Airway epithelial cell (primary cell): ENCODE measurements at places on chromosomes 5 and 9. TPM values are rescaled to one million over a fixed set of nuclear protein-coding genes. Genes with fewer than 3 reads are reported as not detected.

Gene PCDHGC5
- total RNA-seq, result 0.79 and 1.1 TPM in 2 replicates

Gene CCDC69
- 2.8 and 3.1 TPM in 2 replicates for total RNA-seq

Gene CDO1
- total RNA-seq, result not detected in 2 replicates

Gene GCNT4
- 1.3 and 3.1 TPM in 2 replicates for total RNA-seq

Gene ZNF483
- 1.1 and 2.3 TPM in 2 replicates for total RNA-seq

Gene CCDC152
- 0.56 and 0.63 TPM in 2 replicates for total RNA-seq

Gene ENHO
- total RNA-seq, result not detected in 2 replicates

Gene SAXO1
- 0.49 TPM in 1 of 2 replicates, not detected in the other for total RNA-seq

Gene MARCHF3
- 0.84 and 1.1 TPM in 2 replicates for total RNA-seq

Gene GDF9
- 0.14 TPM in 1 of 2 replicates, not detected in the other for total RNA-seq

Gene HSD17B3
- 0.93 and 1.6 TPM in 2 replicates for total RNA-seq

Gene GABRA6
- not detected in 2 replicates for total RNA-seq

Gene KCNIP1
- total RNA-seq, result not detected in 2 replicates

Gene CCNH
- 54.7 and 66.1 TPM in 2 replicates for total RNA-seq

Gene SAP30L
- 4.6 and 10.4 TPM in 2 replicates for total RNA-seq

Gene SUSD3
- total RNA-seq, result not detected in 2 replicates

Gene JAKMIP2
- 0.14 TPM in 2 replicates for total RNA-seq

Gene PCDHGB7
- 3.2 and 4.1 TPM in 2 replicates for total RNA-seq

Gene GTF3C4
- total RNA-seq, result 9.2 and 11.8 TPM in 2 replicates

Gene IFNA21
- total RNA-seq, result not detected in 2 replicates

Gene PLEKHG4B
- total RNA-seq, result under 0.01 and 1.5 TPM in 2 replicates
